ENCODE measurements at places on chromosomes 2 and 18.

DNA sequence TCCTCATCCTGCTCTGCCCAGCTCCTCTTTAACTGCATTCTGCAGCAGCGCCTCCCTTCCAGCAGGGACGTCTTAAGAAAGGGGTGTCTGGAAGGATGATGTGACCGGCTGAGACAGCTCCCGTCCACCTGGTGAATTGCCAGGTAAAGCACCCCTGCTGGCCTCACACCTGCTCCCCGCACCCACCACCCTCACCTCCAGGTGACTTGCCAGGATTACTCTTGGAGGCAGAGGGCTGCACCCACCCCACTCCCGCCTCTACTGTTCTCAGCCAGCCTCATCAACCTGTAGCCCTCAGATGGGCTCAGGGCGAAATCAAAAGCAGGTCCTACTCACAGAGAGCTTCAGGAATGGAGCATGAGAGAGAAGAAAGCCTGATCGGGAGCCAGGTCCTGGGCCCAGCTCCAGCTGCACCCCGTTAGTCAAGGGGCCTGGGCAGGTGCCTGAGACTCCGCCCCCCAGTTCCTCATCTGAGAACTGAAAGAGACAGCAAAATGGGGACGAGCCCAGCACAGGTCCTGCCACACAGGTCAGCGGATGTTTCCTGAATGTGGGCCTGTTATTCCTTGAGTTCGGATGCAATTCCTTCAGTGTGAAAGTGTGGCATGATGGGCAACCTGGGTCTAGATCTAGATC, 5.6 kb downstream of the ADRA2B start:
- no peak for DNase-seq

DNA sequence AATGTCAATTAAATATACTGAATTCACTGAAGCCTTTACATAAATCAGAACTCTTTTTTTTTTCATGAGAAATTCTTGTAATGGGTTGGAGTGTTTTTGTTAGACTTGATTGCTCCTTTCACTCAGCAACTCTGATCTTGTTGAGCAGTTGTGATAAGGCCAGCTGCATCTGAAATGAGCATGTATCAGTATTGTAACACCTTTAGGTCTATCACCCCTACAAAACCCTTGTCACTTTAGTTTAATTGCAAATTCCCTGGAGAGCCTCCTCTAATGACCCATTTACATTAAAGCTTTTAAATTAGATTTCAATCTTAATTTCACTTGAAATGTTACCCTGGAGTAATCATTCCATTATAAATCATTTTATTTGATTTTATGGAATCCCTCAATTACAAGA, 346.8 kb upstream of the TCF4 start:
- DNase-seq = no peak

GRCh38 chr2:27285481-27285880, 3.3 kb downstream of the TRIM54 start:
- DNase-seq = no peak

DNA sequence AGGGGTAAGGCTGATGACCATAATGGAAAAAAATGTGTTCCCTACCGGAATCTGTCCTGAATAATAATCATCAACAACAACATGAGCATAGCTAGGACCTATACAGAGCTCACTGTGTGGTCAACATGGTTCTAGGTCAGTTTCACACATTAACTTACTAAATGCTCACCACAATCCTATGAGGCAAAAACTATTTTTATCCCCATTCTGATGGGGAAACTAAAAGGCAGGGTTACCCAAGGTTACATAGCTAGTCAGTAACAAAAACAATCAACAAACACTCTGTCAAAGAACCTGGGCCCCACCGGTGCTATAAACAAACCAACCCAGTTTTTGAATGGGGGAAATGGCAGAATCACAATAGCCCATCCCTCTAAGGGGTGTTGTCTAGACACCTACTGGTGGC, 40.1 kb downstream of the AOX1 start:
- DNase-seq = no peak

- DNase-seq = no peak
These were observed 52.9 kb downstream of the TMEM163 start for GRCh38 chr2:134665727-134666506.

GRCh38 chr2:39871291-39871761, 92.3 kb upstream of the THUMPD2 start:
- no peak for DNase-seq

- DNase-seq = peak; percentile 69
These were observed 11.5 kb downstream of the SPEG start for GRCh38 chr2:219446101-219446504.

- DNase-seq = no peak
These were observed 819 bp upstream of the MAP3K2 start for GRCh38 chr2:127388423-127389164.

DNA sequence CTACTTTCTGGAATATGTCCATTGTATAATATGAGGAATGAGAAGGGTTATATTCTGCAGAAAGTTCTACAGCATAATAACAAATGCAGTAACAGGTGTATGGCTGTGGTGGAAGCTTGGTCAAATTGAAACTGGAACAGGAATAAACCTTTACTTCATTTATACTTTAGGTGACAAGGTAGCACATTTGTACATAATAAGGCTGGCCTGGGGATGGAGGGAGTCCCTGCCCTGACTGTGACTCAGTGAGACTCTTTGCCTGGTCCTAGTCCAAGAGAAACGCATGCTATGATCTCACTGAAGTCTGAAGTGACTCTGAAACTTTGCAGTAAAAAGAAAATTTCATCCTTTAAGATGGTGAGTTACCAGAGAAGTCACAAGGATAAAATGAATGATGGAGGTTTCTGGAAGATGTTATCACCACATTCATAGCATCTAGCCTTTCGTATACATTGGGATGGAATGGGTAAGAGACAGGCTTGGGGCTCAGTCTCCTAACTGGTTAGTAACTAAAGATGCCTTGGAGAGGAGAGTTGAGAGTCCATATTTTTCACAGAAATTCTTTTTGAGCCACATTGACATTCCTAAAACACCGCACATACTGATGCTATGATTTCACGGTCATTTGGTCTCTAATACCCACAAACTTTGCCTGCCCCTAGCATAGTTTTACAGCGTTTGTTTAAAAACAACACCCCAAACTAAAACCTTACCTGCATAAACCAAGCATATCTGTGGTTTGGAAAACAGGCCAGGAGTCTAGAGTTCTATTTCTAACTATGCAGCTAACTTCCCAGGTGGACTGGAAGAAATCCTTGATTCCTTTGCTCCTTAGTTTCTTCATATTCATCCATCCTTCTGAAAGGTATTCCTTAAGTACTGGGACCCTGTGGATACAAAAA, 42.4 kb upstream of the NABP1 start:
- no peak for DNase-seq

DNA sequence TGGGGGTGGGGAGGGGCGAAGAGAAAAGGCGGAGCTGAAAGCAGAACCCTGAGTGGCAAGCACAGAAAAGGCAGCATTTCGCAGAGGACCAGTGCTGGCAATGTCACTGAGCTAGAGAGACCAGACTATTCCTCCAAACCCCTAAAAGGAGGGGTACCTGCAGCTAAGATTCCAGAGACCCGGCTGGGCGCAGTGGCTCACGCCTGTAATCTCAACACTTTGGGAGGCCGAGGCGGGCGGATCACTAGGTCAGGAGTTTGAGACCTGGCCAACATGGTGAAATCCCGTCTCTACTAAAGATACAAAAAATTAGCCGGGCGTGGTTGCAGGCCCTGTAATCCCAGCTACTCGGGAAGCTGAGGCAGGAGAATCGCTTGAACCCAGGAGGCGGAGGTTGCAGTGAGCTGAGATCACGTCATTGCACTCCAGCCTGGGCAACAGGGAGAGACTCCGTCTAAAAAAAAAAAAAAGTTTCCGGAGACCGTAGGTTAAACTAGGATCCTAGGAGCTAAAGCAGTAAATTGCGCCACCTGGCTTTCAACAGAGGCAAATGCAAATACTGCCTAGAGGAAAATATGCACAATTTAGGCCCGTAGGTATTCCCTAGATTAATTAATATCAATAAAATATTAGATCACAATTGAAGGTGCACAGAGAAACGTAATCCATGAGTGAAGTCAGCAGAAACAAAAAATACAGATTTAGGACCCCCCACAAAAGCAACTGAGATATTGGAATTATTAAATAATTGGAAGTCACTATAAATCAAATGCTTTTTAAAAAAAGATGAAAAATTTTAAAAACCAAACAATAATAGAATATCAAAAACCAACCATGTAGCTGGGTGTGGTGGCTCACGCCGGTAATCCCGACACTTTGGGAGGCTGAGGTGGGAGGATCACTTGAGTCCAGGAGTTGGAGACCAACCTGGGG, 4.9 kb downstream of the UCN start:
- DNase-seq = peak; percentile 51

- no peak for DNase-seq
These were observed 95.5 kb upstream of the VWC2L start for GRCh38 chr2:214315324-214315723.
